ENCODE measurements at places on chromosomes 1 and 21. TPM values are rescaled to one million over a fixed set of nuclear protein-coding genes. Genes with fewer than 3 reads are reported as not detected.

GRCh38 chr1:39160703-39161102 lies 43.8 kb upstream of the MACF1 start:
- H3K4me1 ChIP-seq, result peaks cover 74% of the 10 kb centered on the region
- H3K4me3 ChIP-seq, result no peak overlapping the region
- no peak for DNase-seq
- H3K36me3 ChIP-seq, result no peaks in the 10 kb centered on the region
- H3K27ac ChIP-seq, result no peak overlapping the region

GRCh38 chr1:34278211-34278610 lies 101.5 kb downstream of the C1orf94 start:
- DNase-seq, result no peak
- H3K4me3 ChIP-seq, result no peak overlapping the region
- H3K27ac ChIP-seq, result no peak overlapping the region
- no peaks in the 10 kb centered on the region for H3K4me1 ChIP-seq

DNA sequence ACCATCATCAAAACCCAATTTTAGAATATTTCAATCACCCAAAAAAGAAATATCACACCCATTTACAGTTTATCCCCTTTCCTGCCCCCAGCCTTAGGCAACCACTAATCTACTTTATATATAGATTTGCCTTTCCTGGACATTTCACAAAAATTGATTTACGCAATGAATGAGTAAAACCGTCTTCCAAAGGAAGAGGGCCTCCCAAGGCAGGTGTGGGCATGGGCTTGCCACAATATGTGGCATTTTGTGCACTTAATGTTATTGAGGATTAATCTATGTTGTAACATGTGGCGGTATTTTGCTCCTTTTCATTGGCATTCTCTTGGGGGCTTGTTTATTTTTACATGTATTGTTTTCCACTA lies 11.8 kb upstream of the BMP8B start:
- no peak overlapping the region for H3K27ac ChIP-seq
- no peak for DNase-seq
- H3K27me3 ChIP-seq, result peaks cover 7% of the 10 kb centered on the region
- H3K4me1 ChIP-seq, result peaks cover 13% of the 10 kb centered on the region

DNA sequence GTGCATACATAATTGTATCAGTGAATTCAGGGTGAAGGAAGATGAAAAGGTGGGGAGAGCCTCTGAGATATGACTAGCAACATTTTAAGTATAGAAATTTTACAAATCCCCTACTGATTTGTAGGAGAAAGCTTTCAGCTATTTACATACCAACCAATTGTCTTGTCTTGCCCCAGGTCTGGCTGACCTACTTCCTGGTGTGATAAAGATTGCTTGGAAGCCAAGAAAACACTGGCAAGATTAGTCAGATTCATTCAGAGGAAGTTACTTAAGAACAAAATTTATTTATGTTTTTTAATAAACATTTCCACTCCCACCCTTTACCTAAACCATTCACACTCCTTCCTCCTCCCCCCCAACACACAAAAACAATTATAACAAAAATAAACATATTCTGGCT lies 17.5 kb downstream of the PTGS2 start:
- H3K4me1 ChIP-seq, result no peaks in the 10 kb centered on the region
- no peak overlapping the region for H3K4me3 ChIP-seq
- no peak overlapping the region for H3K27ac ChIP-seq
- DNase-seq, result no peak
- no peaks in the 10 kb centered on the region for H3K36me3 ChIP-seq
- H3K27me3 ChIP-seq, result no peaks in the 10 kb centered on the region

GRCh38 chr1:66571789-66572188 lies 37.8 kb downstream of the SGIP1 start:
- no peaks in the 10 kb centered on the region for H3K27me3 ChIP-seq
- H3K4me1 ChIP-seq, result peaks cover 4% of the 10 kb centered on the region
- H3K36me3 ChIP-seq, result no peaks in the 10 kb centered on the region
- no peak overlapping the region for H3K4me3 ChIP-seq
- H3K27ac ChIP-seq, result no peak overlapping the region

- no peaks in the 10 kb centered on the region for H3K36me3 ChIP-seq
- H3K27me3 ChIP-seq, result no peaks in the 10 kb centered on the region
- DNase-seq, result peak; percentile 8
- no peak overlapping the region for H3K27ac ChIP-seq
Measured at GRCh38 chr1:8821084-8821483, 3.6 kb upstream of the RERE start.

GRCh38 chr1:232291261-232291660 lies 338.7 kb downstream of the SIPA1L2 start:
- DNase-seq, result no peak
- no peak overlapping the region for H3K4me3 ChIP-seq
- no peaks in the 10 kb centered on the region for H3K36me3 ChIP-seq
- H3K4me1 ChIP-seq, result peaks cover 32% of the 10 kb centered on the region
- H3K27ac ChIP-seq, result peak overlapping the region; percentile 42

DNA sequence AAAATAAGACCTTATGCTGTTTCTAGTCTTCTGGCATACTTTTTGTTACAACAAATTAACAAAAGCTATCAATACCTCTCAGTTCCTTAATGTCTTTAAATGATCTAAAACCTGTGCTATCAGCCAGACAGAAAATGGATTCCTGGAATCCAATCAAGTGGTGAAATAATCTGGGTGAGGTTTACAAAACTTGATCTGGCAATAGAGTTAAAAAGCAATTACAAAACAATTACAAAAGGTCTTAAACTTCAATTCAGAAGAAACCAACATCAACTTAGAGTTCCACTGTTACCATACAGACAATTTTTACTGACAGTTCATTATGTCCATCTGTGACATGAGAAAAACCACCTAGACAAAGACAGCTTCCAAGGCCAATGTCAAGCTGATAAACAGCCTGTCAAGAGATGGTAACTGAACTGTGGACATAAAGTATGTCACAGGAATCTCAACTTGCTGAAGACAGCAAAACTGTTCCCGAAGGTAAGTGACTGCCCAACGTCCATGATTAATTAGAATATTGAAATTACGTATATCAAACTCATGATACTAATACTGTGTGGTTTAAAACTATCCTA lies 17.4 kb downstream of the ZZZ3 start:
- no peaks in the 10 kb centered on the region for H3K36me3 ChIP-seq
- H3K4me1 ChIP-seq, result peaks cover 24% of the 10 kb centered on the region
- H3K27ac ChIP-seq, result no peak overlapping the region
- no peak overlapping the region for H3K4me3 ChIP-seq
- H3K27me3 ChIP-seq, result no peaks in the 10 kb centered on the region

DNA sequence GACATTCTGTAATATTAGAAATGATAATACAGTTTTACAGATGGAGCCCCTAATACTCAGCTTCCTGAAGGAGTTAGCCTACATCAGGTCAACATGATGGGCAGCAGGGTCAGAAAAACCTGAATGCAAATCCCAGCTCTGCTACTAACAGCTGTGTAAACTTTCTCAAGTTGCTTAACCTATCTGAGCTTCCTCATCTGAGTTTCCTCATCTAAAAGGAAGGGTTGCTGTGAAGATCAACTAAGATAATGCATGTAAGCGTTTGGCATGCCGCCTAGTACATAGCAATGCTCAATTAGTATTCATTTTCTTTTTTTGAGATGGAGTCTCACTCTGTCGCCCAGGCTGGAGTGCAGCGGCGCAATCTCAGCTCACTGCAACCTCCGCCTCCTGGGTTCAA lies 18.4 kb upstream of the DESI2 start:
- no peak overlapping the region for H3K4me3 ChIP-seq
- H3K27ac ChIP-seq, result no peak overlapping the region
- no peak for DNase-seq
- H3K4me1 ChIP-seq, result no peaks in the 10 kb centered on the region
- H3K36me3 ChIP-seq, result no peaks in the 10 kb centered on the region
- no peaks in the 10 kb centered on the region for H3K27me3 ChIP-seq

DNA sequence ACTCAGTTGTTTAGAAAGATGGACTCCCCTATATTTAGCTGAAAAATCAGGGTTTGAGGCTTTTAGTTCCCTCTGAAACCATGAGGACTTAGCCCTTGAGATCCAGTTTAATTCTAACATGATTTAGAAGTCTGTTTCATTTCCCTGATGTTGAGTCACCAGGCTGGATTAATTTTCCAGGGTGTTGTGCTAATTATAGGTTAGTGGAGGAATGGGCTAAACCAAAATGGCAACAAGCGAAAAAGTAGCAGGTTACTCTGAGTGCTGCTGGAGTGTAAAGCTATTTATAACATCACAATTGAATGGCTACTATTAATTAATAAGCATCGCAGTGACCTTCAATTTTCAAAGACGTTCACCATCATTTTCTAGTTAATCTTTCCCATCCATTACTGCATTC lies 15.5 kb upstream of the USP24 start:
- DNase-seq, result no peak
- H3K27me3 ChIP-seq, result no peaks in the 10 kb centered on the region
- H3K4me3 ChIP-seq, result no peak overlapping the region
- no peak overlapping the region for H3K27ac ChIP-seq
- peaks cover 8% of the 10 kb centered on the region for H3K4me1 ChIP-seq
- H3K36me3 ChIP-seq, result no peaks in the 10 kb centered on the region

- no peaks in the 10 kb centered on the region for H3K4me1 ChIP-seq
- no peak for DNase-seq
- peak overlapping the region; percentile 15 for H3K4me3 ChIP-seq
Measured at GRCh38 chr1:198929961-198930599, 291.2 kb downstream of the PTPRC start.

DNA sequence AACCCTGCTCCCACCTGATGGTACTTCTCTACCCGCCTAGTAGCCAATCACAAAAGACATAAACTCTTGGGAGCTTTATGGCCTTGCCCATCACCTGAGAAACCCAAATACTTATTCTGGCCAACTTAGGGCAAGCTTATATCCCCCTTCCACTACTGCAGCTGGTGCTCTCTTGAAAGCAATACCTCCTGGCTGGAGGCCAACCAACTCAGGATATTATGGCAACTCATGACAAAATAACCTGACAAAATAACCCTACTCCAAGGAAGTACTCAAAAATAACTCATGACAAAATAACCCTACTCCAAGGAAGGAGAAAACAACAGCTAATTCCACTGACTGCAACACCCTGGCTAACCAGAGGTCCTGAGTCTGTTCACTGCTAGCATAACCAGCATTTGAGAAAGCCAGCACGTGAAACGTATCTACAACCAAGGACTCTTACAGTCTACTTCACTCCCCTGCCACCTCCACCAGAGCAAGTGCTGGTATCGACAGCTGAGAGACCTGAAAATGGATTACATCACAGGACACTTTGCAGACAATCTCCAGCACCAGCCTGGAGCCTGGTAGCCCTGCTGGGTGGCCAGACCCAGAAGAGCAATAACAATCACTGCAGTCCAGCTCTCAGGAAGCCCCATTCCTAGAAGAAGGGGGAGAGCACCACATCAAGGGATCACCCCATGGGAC lies 179.9 kb downstream of the COL24A1 start:
- no peaks in the 10 kb centered on the region for H3K4me1 ChIP-seq
- H3K27ac ChIP-seq, result no peak overlapping the region
- H3K27me3 ChIP-seq, result no peaks in the 10 kb centered on the region
- H3K36me3 ChIP-seq, result no peaks in the 10 kb centered on the region
- H3K4me3 ChIP-seq, result no peak overlapping the region

The SPRR2F gene
- total RNA-seq, result not detected

The SMYD3 gene
- total RNA-seq, result 12.0 TPM

The PADI1 gene
- total RNA-seq, result not detected

The AIM2 gene
- total RNA-seq, result 0.32 TPM
